Stimulated activated CD4-positive, alpha-beta T cell treated with anti-CD3 and anti-CD28 coated beads, Interleukin-4, amount 100 ng/mL, for 24 hours (primary cell): ENCODE measurements at places on chromosomes 7 and 10.
A peak's percentile ranks its signal among the peaks of the same experiment; 100 is the strongest.

DNA sequence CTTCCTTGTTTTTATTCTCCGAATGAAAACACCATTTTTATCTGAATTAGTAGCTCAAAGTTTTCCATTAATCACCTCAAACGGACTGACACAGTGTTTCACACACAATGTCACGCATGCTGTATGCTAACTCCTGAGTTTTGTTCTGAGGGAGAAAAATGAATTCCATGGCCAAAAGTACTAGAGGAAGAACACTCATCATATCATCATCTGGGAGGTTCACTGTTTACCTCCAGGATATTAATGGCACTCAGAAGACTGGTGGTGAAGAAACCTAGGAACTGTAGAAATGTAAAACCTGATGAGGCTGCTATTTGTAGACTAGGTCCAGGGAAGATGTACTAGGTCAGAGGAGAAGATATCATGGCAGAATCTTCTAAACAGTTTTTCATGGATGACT lies 395.6 kb upstream of the ETV1 start:
- no peak for DNase-seq

GRCh38 chr10:44427037-44427436 lies 42.1 kb upstream of the CXCL12 start:
- no peak for DNase-seq

GRCh38 chr10:46545861-46546590 lies 10.4 kb downstream of the GPRIN2 start:
- peak; percentile 4 for DNase-seq

DNA sequence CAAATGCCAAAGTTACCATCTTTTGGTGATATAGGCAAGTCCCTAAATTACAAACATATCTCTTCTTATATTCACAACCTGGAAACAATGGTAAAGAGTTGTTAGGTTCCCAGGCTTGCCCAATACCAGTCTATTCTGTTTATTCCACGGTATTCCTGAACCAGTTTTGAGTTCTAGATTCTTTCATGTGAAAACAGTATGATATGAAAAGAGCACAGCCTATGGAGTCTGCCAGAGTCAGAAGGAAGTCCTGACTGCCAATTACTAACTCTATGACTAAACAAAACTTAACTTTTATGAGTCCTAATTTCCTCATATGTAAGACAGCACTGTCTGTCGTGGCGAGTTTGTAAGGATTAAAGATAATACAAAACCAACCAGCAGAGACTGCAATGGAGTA lies 5.6 kb downstream of the ABI1 start:
- no peak for DNase-seq

- no peak for DNase-seq
Observed at GRCh38 chr7:31679574-31680305, 7.3 kb upstream of the PPP1R17 start.

- no peak for DNase-seq
Observed at GRCh38 chr10:46014683-46015405, 15.6 kb downstream of the NCOA4 start.

DNA sequence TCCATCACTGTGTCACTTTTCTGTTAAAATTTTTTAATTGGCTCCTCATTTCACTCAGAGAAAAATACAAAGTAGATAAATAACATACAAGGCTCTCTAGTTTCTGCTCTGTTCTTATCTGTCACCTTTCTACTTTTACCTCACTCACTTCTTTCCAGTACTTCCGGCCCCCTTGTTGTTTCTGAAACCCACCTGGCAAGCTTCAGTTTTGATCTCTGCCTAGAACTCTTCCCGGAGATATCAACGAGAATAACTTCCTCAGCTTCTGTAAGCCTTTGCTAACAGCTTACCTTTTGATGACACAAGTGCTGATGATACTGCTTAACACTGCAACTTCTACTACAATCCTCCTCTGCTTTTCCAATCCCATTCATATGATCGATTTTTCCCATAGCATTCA lies 566.2 kb downstream of the PCDH15 start:
- no peak for DNase-seq

DNA sequence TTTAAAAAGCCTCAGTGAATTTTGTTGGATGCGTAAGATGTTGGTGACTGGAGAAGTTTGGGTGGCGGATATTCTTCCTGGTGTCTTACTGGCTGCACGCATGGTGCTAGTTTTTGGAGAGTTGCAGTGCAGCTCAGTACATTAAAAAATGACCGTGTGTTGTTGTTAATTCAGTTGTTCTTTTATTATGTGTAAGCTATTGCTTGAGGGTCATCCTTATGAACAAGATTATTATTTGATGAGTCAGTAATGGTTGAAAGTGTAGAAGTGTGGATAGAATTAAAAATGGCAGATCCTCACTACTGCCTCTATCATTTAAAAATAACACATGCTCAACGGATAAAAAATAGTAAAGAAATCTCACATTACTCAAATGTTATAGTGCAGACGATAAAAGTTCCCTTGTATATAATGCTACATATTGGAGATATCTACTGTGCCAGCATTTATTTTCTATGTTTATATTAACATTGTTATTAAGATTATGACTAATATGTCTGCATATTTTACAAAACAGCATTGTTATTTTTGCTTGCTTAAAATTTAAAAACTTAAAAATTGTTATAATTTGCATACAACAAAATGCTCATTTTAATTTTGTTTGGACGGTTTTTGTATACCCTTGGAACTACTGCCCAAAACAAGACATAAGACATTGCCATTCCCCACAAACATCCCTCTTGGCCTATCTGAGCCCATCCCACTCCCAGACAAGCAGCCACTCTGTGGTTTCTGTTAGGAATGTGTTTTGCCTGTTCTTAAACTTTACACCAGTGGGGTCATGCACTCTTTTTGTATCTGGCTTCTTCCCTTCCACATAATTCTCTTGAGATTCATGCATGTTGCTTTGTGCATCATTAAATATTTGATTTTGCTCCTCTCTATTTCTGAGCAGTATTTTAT lies 142.0 kb downstream of the DOCK1 start:
- no peak for DNase-seq

DNA sequence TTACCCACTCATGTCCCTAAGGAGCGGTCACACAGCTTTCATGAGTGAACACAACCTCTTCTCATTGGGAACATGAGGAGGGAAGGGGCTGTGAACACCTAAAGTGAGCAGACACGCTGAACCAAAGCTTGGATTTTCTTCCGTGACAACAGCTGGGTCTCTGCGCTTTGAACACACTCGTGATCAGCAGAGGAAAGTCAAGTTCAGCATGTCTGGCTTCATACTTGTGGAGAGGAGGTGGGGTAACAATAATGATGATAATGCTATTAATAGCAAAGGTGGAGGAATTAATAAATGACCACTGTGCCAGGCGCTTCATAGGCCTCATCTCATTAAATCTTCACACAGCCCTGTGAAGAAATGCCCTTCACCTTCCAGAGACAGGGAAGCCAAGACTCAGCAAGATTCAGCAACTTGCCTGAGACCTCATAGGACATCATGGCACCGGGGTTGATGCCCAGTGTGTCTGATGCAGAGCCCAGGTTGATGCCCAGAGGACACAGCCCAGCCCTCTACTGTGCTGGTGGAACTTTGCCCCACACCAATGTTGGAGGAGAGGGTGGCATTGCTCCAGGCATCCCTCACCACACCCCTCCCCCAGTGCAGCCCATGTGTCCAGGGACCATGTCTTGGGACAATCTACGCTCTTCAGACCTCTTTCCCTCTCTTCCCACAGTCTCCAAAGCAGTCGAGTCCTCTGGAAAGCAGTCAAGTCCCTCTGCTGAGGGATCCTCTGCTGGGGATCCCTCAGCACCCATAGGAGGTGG lies 40.6 kb downstream of the GSDME start:
- DNase-seq, result no peak

DNA sequence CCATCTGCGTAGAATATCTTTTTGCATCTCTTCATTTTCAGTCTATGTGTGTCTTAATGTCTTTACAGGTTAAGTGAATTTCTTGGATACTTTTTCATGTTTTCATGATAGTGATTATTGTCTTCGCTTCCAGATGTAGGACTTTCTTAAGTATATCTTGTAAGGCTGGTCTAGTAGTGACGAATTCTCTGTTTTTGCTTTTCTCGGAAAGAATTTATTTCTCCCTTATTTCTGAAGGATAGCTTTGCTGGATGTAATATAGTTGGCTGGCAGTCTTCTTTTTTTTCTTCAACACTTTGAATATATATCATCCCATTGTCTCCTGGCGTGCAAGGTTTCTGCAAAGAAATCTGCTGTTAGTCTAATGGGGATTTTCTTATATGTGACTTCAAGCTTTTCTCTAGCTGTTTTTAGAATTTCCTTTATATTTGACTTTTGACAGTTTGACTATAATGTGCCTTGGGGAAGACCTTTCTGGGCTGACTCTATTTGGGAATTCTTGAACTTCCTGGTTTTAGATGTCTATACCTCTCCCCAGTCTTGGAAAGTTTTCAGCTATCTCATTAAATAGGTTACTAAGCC lies 14.3 kb downstream of the GTPBP4 start:
- no peak for DNase-seq

DNA sequence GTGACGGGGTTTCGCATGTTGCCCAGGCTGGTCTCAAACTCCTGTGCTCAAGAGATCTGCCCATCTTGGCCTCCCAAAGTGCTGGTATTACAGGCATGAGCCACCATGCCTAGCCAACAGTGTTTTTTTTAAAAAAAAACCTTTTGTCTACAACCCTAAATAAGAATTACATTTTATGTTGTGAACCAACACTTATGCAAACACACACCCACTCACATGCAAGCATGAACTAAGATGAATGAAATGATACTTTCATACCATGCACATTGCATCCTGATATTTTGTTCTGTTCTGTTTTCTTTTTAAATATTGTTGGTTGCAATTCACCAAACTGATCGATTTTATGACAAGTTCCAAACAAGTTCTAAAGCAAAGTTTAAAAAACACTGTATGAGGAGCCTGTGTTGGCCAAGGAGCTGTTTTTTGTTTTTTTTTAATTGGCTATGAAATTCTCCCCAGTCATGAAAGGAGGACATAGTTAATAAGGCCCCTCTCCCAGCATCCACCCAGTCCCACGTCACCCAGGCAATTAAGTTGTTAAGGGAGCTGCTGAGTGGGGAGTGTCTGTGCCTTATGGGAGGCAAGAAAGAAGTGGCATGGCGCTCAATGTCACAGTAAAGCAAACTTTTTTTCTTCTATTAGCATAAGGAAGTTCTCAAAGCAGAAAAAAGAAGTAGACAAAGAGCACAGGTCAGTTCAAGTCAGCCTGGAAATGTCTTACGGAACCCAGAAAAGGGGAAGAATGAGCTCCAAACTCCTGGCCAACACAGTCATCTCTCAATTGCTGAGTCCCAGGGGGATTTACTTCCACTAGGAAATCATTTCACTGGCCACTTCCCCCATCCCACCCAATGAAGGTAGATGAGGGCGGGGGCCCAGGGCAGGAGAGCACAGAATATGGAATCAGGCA lies 50.1 kb downstream of the NOD1 start:
- no peak for DNase-seq

- no peak for DNase-seq
Observed at GRCh38 chr7:88095-88926, 104.1 kb upstream of the FAM20C start.

DNA sequence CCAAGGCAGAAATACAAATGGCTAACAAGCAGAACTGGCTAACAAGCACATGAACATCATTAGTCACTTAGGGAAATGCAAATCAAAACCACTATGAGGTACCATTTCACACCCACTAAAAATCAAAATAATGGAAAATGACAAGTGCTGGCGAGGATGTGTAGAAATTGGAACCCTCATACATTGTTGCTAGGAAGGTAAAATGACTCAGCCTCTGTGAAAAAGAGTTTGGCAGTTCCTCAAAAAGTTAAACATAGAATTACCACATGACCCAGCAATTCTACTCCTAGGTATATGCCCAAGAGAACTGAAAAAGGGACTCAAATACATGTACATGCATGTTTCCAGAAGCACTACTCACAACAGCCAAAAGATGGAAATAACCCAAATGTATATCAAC lies 52.8 kb upstream of the ANAPC16 start:
- peak; percentile 15 for DNase-seq

DNA sequence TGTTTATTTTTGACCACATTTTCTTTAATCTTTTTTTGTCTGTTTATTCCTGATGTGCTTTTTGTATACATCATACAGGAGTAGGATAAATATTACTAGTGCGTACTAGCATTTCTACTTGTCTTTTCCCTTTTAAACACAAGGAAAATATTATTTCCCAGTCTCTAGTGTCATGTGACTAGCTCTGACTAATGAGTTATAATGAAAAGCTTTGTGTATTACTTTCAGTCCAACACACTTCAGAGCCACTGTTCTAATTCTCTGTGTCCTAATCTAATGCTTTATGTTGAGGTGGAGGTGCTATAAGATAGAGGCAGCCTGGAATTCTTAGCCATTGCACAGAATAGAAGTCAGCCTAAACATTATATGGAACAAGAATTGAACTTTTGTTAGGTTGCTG lies 65.0 kb upstream of the RAB18 start:
- DNase-seq, result no peak

DNA sequence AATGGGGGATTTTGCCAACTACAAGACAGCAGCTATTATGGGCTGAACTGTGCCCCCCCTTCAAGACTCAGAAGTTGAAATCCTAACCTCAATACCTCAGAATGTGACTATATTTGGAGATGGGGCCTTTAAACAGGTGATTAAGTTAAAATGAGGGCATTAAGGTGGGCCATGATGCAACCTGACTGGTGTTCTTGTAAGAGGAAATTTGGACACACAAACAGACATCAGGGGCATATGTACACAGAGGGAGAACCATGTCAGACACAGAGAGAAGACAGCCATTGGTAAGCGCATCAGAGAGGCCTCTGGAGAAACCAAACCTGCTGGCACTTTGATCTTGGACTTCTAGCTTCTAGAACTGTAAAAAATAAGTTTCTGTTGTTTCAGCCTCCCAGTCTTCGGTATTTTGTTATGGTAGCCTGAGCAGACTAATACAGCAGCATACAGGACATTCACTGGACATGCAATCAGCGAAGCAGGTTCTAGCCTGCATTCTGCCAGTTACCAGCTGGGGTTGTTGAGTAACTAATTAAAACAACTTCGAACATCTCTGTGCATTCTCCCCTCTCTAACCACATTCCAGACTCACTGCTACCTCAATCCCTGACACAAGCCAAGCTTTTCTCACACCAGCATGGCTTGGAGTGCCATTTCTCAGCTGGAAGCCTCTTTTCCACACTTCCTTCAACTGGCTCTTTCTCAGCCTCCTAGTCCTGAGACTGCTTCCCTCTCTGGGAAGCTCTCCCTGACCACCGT lies 141.4 kb downstream of the DOCK4 start:
- no peak for DNase-seq

DNA sequence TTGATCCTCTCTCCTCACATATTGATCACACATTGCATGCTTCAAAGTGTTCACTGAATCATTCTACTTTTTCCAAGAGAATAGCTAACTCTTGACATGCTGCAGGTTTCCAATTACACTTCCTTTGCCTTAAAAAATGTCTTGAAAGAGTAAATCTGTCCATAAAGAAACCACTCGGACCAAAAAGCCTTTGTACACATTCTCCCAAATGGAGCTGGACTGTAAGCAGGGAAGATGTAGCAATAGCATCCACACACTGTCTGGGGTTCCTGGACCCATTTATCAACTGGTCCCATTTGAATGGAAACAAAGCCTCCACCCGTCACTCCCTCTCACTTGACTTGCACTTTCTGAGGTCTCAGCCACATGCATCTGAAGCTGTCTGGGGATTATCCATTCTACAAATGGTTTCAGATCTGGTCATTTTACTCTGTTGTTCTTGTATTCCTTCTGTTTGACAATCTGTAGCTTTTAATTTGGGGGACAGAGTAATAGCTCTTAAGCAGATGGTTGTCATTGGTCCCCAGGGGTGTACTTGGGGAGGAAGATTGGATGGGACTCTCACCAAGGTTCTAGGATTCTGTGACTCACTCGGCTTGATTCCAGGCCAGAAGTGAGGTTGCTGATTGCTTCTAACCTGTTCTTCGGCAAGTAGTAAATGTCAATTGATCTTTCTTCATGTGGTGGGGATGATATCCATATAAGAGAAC lies 203.5 kb downstream of the HIBADH start:
- no peak for DNase-seq
